Pulmonary artery endothelial cell (primary cell): ENCODE measurements at places on chromosomes 6 and 20.

- DNase-seq, result no peak
Measured at GRCh38 chr6:25640891-25641290, 11.1 kb upstream of the SCGN start.

GRCh38 chr6:34246563-34247391, 2.0 kb downstream of the SMIM29 start:
- DNase-seq, result no peak

GRCh38 chr6:99501762-99502161, 13.5 kb downstream of the USP45 start:
- no peak for DNase-seq

DNA sequence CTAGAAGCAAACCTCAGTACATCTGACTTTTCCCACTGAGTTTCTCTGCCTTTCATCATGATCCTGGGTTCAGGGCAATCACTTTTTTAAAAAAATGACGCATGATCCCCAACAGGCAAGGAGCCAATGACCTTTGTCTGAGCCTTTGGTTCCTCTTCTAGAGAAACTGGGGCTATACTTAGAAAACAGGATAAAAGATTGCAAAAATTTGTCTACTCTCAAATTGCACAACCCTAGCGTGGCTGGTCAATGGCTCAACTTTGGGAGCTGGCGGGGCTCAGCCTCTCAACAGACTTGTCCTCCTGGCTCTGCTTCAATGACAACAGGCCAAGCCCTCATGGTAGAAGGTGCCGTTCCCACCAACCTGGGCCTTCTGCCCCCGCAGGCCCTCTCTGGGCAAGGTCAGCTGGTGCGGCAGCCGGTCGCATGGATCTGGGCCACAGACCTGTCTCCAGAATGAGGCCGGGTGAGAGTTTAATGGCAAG, 48.7 kb downstream of the PDYN start:
- no peak for DNase-seq
